ENCODE measurements at places on chromosomes 6 and 20.

DNA sequence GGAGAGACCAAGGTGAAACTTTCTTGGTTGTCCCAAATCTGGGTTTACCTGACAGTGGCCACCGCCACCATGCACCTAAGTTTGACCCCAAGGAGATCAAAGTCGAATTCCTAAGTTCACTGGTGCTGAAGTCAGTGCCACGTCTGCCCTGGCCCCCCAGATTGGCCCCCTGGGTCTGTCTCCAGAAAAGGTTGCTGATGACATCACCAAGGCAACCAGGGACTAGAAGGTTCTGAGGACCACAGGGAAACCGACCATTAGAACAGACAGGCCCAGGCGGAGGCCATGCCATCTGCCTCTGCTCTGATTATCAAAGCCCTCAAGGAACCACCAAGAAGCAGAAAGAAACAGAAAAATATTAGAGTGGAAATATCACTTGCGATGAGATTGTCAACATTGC, 91.2 kb downstream of the DLL1 start:
- DNase-seq, result no peak

DNA sequence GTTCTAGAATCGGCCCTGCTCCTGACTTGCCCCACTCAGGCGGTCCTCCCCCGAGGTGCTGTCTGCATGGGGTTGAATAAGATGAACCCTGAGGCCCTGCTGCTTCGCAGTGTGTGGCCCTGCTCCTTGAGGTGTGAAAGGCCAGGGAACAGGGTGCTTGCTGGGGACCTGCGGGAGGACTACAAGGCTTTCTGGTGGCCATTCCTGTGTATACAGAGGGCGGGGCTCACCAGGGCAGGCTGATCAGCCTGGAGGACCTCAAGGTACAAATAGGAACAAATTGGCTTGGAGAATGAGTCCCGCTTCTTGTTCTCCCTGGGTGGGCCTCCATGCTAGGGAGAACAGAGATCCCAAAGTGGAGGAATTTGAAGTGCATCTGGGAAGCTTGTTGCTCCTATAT, 5.7 kb downstream of the NOTCH4 start:
- DNase-seq, result no peak

DNA sequence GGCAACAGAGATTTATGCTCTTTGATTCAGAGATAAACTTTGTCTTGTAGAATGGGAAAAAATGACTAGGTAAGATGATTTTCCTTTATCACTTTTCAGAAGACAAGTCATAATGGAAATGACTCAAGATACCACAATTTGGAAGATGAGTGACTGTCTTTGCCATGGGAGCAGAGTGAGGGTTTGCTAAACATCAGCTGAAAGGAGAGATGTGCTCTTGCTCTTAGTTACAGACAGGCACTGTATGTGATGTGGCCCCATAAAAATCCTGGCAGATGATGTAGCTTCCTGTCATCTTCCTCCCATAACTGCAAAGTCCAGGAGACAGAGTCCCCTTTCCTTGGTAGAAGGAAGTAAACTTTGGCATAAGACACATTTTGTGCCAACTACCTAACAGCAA, 47.6 kb downstream of the BACH2 start:
- no peak for DNase-seq

DNA sequence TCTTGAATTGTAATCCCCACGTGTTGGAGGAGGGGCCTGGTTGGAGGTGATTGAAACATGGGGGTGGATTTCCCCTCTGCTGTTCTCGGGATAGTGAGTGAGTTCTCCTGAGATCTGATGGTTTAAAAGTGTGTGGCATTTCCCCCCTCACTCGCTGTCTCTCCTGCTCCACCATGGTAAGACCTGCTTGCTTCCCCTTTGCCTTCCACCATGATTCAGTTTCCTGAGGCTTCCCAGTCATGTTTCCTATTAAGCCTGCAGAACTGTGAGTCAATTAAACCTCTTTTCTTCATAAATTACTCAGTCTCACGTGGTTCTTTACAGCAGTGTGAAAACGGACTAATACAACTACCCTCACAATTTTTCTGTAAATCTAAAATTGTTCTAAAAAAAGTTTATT, 26.8 kb upstream of the FAM184A start:
- no peak for DNase-seq

DNA sequence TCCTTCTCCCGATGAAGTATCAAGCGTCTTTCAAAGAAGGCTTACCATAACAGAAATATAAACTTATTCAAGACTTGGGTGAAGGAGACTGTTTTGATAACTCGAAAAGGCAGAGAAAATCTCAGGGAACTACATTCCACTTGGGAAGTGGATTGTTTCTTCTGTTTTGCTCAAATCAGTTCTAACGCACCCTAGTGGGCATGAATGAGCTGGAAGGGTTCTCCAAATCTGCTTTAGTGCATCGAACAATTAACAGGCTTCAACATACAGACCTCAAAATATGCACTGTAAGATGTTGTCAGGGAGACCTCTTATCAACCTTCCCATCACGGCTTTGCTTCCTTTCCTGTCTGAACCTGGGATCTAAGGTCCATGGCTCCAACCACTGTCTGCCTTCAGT, 392.5 kb downstream of the CD83 start:
- no peak for DNase-seq

All from fibroblast of skin of left quadriceps (primary cell).